RPMI7951 (cell line): ENCODE measurements at places on chromosomes 5 and 9. TPM values are rescaled to one million over a fixed set of nuclear protein-coding genes. Genes with fewer than 3 reads are reported as not detected.

DNA sequence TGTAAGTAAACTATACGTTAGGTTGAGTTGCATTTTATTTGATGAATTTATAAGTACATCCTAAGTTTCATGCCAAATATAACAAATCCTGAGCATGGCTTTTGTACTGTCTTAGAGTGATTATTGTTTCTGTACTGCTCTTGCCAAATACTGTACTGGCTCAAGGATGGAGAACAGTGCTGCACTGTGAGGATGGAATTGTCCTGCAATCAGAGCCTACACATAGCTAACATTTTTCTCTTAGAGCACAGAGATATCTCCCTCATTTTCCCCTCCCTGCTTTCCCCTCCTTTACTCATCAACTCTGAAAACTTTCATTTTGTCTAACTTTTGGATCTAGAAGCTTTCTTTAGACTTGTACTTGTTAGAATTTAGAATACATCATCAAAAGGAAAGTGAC is 28.3 kb downstream of the LRRC70 start:
- no peak for DNase-seq

GRCh38 chr5:155056644-155057269 is 43.2 kb downstream of the KIF4B start:
- DNase-seq: no peak

OBP2B gene
- not detected in 2 replicates for total RNA-seq

DNA sequence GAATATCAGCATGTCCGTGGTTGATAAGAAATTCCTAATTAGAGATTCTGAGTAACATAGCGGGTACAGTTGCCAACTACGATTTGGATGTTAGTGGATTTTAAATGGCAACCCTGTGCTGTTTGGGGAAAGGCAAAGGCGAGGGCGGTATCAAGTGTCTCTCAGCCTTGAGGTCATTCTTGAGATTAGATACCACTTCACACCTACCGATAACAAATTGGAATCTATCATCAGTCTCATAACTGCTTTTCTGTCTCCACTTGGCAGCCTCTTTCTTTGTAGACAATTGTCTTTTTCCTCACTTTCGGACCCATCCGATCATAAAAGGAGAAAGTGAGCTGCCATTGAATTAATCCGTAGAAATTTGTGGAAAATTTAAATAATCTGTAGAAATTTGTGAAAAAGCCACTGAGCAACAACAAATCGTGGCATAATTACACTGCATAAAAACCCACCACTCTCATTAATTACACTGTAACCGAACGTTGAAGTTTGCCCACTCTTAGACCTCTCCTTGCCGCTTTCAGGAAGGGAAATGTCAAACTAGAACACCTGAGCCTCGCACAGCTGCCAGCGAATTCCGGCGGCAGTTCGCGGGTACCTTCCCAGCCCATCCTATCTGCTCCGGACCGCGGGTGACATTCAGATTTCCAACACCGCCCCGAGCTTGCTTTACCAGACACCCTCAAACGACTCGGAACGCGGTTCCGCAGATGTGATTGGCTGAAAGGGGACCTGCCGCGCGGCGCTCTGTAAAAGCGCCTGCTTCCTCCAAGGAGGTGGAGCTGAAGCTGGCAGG is 849 bp upstream of the RGMB start:
- peak; percentile 85 for DNase-seq

GRCh38 chr5:34552686-34553085 is 103.4 kb upstream of the RAI14 start:
- no peak for DNase-seq

GRCh38 chr5:161783297-161783696 is 64.6 kb upstream of the GABRA1 start:
- DNase-seq: no peak

DNA sequence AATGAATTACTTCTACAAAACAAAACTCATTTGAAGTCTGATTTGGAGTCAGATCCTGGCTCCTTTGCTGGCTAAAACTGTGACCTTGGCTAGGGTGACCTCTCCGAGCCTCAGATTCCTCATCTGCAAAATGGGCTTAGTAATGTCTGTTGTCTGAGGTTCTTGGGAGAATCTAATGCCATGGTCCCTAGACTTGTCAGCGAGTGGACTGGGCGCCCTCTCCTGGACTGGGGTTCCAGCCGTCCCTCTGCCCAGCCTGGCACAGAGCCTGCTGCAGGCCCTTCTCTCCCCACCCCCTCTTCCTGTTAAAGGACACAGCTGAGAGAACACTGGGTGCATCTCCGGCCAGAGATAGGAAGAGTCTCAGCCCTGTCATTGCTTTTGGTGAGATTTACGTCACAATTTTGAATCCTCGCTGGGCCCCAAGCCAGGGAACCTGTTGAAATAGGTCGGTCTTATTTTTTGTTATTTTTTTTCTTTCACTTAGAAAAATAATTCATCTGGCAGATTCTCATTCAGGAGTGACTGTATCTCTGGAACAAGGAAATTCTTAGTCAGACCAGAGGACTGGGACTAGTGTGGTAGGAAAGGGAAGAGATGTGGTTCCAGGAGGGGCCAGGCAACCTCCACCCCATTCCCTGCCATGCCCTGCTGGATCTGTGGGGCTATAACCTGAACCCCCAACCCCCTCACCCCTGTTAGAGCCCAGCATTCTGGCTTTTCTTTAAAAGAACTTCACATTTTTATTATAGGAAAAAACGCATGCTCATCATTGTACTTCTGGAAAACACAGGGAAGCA is 48.2 kb upstream of the RPL26L1 start:
- DNase-seq: peak; percentile 51

DNA sequence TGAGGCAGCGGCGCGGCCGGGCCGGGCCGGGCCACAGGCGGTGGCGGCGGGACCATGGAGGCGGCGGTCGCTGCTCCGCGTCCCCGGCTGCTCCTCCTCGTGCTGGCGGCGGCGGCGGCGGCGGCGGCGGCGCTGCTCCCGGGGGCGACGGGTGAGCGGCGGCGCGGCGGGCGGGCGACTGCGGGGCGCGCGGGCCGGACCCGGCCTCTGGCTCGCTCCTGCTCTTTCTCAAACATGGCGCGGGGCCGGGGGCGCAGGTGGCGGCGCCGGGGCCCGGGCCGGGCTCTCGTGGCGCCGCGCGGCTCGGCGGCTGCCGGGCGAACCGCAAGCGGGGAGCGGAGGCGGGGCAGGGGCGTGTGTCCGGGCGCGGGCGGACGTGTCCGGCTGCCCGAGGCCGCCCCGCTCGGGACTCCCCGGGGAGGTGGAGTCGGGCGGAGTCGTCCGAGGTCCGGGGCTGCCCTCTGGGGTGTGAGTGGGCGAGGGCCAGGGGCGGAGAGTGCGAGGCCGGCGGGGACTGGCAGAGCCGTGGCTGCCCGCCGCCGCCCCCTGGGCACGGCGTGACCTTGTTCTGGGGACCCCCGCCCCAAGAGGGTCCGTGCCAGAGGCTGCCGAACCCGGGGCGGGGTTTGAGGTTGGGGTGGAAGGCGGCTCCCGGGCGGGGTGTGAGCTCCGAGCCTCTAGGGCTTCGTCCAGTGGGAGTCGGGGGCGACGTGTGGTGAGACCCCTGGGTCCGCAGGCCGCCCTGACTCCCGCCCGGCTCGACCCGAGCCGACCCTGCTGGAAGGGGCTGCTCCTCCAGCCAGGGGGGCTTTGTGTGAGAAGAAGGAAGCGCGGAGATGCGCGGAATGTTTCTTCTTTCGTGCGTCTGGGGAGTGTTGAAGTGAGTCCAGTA is 485 bp downstream of the TGFBR1 start:
- DNase-seq: peak; percentile 84
